Stimulated activated CD4-positive, alpha-beta T cell treated with anti-CD3 and anti-CD28 coated beads, Interleukin-15, amount 100 ng/mL, for 1 hour (primary cell): ENCODE measurements at places on chromosomes 1 and 21.

- DNase-seq: no peak
Observed at GRCh38 chr21:43928222-43929125, 63.5 kb downstream of the AGPAT3 start.

GRCh38 chr1:201714542-201715329, 114.2 kb upstream of the IPO9 start:
- DNase-seq: no peak

GRCh38 chr1:43910343-43910742, 23.3 kb upstream of the ARTN start:
- DNase-seq: no peak

DNA sequence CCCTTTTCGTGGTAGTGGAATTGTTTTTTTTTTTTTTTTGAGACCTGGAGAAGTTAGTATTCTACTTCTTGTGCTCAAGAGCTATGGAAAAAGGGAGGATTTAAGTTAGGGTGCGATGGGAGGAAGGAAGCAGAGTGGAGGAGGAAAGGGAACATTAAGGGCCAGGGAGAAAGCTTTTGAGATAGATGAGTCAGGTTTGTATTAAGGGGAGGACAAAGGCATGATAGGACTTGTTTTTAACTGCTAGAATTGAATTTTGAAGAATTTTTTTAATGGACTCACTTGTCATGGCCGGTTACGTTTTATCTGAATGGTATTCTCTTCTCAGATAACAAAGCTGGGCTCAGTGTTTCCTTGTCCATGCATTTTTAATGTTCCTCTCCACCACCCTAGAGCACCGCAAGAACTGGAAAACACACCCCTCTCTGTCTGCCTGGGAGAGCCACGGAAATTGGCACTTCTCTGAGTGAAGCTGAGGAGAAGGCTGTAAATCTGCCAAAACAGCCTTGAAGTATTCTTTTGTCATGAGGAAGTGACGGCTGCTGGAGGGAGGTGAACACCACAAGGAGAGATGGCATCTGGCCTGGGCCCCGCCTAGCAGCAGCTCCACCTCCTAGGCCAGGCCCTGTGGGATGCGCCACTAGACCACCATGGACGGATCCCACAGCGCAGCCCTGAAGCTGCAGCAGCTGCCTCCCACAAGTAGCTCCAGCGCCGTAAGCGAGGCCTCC, 3.5 kb downstream of the NIPAL3 start:
- DNase-seq: no peak

- no peak for DNase-seq
Observed at GRCh38 chr1:203828002-203828401, 32.6 kb downstream of the ZBED6 start.

- DNase-seq: no peak
Observed at GRCh38 chr1:60483509-60483908, 409.9 kb upstream of the C1orf87 start.

DNA sequence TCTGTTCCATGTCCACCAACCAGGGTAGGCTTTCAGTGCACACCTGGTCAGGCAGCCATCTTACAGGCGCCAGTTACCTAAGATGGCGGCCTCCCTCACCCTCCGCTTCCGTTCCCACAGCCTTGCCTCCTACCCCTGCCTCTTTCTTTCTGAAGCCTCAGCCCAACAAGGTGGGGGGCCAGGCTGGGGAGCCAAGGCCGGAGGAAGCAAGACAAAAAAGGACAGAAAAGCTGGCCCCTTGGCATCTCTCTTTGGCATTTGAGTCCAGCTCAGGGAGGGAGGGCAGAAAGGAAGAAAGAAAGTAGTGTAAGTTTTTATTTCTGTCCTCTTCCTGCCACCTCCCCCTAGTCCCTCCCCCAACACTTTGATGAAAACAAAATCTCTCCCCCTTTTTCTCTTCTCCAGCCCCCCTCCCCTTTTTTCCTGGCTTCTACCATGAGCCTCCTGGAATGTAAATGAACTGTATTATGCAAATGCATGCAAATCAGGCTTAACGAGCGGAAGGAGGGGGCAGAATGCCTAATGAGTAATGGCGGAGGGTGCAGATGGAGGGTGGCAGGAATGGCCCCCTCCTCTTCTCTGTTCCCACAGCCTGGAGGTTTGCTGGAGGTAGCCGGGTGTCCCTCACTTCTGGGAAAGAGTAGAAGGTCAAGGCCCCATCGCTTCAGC, 43.8 kb downstream of the RHBG start:
- DNase-seq: no peak

DNA sequence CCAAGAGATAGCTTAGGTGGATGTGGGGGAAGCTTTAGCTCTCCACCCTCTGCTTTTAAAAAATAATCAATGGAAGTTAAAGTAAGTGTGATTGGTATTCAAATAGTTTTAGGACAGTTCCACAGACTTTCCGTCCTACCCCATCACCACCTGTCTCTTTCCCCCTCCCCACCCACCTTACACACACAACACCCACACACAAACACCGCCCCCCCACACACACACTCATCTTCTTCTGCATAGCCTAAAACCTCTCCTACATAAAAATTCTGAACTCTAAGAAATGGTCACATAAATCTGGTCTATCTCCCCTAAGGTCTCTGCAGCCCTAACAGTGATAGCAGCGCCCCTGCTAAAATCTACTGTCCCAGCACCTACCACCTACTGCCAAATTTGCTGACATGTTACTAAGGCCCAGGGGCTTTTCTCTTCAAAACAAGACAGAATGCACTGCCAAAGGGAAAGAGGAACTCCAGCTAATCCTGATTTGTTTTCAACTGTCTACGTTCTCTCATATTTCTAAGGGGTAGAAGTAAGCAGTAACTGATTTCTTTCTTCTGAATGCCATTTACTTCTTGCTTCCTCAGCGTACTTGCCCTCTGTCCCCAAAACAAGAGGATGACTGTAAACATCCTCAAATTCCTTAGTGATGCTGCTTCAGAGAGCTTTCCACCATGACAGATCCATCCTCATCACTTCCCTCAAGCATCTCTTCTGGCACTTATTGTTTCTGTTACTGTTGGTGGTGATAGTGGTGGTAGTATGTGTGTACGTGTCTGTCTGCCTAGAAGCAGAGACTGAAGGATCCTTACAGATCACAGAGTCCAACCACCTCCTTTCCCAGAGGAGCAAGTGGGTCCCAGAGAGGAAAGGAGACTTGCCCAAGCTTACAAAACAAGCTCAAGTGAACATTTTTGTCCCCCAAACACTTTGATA, 56.8 kb downstream of the LUZP1 start:
- DNase-seq: no peak

DNA sequence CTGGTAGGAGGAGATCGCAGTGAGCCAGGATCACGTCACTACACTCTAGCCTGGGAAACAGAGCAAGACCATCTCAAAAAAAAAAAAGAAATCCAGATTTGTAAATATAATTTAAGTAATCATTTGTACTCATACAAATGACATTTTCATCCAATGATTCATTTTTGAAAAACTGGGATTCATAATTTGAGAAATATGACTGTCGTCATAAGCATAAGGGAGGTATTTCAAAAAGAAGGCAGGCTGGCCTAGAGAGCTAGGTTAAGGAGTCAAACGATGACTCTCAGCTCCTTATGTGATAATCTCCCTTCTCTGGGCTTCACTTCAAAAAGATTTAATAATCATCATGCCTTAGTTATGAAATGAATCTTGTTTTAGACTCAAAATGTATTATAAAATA, 2.3 kb downstream of the GART start:
- no peak for DNase-seq

DNA sequence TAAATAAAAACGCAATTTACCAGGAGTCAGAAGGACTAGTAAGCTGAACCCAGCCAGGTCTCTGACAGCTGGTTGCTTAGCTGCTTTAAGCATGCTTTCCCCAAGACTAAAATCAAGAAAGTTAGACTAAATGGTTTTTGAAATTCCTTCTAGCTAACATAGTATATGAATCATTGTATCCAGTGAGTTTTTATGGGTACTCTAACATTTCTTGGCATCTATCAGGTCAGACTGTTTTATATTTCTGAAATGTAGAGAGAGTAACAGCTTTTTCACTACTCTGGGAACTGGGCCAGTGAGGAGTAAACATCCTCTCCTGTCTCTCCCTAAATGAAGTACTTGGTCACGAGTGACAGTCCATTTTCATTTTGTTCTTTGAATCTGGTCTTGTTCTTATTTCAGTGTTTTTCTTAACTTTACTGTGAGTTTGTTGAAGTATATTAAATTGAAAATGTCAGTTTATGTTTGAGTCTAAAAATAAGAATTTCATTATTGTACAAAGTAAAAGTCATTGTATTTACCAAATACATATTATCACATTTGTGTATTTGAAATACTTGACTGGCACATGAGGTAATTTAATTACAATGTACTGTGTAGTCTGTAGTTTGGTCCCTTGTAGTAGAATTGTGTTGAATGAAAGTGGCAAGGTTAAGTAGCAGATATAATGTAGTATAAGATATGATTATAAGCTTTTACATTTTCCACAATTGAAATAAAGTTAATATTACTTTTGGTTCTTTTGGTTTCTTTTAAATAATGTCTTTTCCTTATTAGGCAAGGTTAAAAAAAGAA, 47.6 kb downstream of the PKN2 start:
- DNase-seq: no peak

GRCh38 chr1:6212193-6212959, 6.5 kb downstream of the RNF207 start:
- DNase-seq: no peak

GRCh38 chr1:153347856-153348255, 785 bp downstream of the PGLYRP4 start:
- DNase-seq: no peak

- DNase-seq: no peak
Observed at GRCh38 chr1:5291889-5292288, 637.5 kb downstream of the AJAP1 start.

DNA sequence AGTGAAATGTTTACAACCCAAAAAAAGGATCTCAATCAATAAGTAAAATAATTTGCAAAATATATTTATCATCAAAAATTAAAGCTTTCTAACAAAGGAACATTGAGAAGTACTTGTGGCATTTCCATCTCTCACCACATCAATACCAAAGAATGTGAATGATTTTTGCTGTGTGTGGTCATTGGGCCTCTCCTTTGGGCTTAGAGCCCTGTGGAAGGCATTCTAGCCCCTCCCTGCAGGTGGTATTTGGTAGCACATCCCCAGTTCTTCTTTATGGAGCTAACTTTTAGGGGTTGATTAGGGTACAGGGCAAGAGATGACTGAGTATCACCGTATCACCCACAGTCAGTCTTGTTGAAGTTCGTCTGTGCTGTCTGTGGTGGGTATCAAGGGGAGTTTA, 294.1 kb upstream of the SGIP1 start:
- DNase-seq: no peak

DNA sequence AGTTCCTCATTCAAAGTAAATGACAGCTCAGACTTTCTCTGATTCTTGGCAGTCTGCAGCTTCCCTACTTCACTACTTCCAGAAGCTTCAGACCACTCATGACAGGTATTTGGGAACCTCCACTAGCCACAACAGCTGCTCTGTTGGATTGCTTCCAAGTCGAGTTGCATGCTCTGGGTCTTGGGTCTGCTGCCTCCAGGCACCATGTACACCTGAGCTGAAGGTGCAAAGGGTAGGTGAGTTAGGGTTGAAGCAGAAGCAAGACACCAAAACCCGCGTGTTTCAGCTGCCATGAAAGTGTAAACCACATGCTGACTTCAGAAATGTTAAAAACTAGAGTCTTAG, 62.7 kb downstream of the ZNF684 start:
- no peak for DNase-seq

DNA sequence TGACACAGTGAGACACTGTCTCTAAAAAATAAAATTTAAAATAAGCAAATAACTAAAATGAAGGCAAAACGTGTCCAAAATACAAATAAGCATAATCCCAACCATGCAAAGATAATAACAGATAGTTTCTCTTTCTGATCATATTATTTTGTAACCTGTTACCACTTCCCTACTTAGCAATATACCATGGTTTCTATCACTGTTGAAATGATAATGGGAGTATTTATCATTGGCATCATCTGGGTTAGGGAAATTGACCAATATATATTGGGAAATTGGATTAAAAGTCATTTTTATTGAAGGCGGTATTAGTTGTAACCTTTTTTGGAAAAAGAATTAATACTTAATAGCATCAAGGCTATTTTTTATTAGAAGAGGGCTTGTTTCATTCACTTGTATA, 47.0 kb downstream of the USP25 start:
- DNase-seq: no peak

DNA sequence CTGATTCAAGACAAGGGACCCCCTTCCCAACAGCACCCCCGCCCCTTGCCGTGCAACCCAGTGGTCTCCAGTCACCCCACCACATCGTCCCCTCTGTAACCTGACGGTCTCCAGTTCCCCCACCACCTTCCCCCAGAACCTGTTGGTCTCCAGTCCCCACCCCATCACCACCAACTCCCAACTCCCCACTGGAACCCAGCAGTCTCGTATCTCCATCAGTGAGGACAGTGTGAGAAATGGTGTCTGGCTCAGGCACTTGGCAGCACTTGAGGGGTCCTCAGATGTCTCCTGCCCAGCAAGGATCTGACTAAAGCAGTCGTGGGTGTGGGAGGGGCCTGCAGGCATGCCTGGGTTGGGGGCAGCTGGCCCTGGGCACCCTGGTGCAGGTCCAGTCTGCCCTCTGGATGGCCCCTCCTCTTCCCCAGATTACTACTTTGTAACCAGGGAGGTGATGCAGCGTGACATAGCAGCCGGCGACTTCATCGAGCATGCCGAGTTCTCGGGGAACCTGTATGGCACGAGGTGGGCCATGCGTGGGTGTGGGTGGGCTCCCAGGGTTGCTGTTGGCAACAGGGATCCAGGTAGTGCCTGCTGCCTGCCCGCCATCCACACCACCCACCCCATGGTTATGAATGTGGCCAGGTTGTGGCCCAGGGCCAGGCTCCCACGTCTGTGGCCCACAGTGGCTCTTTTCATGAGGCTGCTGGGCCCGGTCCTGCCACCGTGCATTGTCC, 3.1 kb upstream of the GJC2 start:
- DNase-seq: no peak

DNA sequence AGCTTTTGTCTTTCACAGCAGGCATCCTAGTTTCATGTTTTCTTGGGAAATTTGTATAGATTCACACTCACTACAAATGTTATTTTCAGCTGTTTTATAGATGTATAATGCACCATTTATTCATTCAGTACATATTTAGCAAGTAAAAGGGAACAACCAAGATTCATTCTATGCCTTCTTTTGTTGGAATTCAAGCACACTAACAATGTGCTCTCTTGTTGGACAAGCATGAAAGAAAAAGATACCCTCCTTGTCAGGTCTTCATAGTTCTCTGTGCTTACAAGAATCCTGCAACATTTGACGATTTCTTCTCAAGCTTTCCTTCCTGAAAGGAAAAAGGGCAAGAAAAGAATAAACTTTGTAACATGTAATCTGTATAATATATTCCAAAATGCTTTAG, 456.0 kb downstream of the USP25 start:
- no peak for DNase-seq

GRCh38 chr1:170680428-170680827, 16.5 kb downstream of the PRRX1 start:
- DNase-seq: no peak

GRCh38 chr21:32307706-32308105, 9.1 kb downstream of the MRAP start:
- no peak for DNase-seq

DNA sequence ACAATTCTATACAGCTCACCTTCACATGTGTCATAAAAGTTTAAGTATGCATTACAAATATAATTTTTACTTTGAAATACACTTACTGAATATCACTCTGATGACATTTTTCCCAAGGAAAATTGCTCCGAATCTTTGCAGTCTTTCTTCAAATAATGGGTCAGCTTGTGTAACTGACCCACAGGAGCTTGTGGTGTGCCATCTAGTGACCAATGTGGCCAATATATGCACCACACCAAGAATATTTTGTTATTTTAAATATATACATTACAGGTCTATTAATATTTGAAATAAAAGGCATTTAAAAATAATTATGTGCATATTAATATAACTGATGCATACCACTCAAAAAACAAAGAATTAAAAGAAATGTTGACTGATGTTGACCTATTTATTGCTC, 271.4 kb downstream of the TBX15 start:
- no peak for DNase-seq
